ENCODE measurements at places on chromosomes 11 and 22. TPM values are rescaled to one million over a fixed set of nuclear protein-coding genes. Genes with fewer than 3 reads are reported as not detected.

The KCNQ1 gene
- total RNA-seq, result 96.4 TPM

The STX3 gene
- total RNA-seq, result 82.7 TPM

The OR51B5 gene
- total RNA-seq, result 0.37 TPM

The KRTAP5-11 gene
- total RNA-seq, result not detected

The TH gene
- 2.1 TPM for total RNA-seq

GRCh38 chr11:73244589-73245240 is 26.6 kb downstream of the P2RY2 start:
- no peak for DNase-seq

DNA sequence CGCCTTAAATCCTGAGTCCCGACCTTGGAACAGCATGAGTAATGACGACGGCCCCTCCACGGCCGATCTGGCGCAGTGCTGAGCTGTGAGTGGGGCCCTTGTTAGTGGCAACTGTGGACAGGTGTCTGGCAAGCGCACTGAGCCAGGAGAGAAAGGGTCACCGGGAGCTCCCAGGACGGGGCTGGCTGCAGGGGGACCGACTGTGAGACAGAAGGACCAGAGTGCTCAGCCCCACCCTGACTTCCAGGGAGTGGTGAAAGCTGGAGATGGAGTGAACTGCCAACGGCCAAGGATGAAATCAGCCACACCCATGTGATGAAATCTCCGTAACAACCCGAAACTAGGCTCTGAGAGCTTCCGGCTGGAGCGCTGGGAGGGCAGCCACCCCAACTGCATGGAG is 228.6 kb downstream of the BRD1 start:
- no peak for DNase-seq

GRCh38 chr22:48902001-48902869 is 925.4 kb downstream of the BRD1 start:
- DNase-seq, result no peak

GRCh38 chr22:45949258-45949870 is 27.6 kb downstream of the WNT7B start:
- DNase-seq, result no peak

GRCh38 chr22:43151251-43152002 is at the start of gene TSPO:
TSPO (plus strand) TSS chr22:43151559; CDS start chr22:43159239, 7,680 bp downstream.
- DNase-seq, result peak; percentile 74

Data from mucosa of gallbladder (tissue), 1 donor.